ENCODE measurements at places on chromosomes 11 and 22. TPM values are rescaled to one million over a fixed set of nuclear protein-coding genes. Genes with fewer than 3 reads are reported as not detected.

The CHADL gene
- 1.5 TPM for total RNA-seq

The OR4A16 gene
- total RNA-seq: not detected

The MPZL2 gene
- under 0.01 TPM for total RNA-seq

The IL18 gene
- total RNA-seq: 0.32 TPM

The NXPE1 gene
- not detected for total RNA-seq

The ZBTB3 gene
- 9.5 TPM for total RNA-seq

The OR52I2 gene
- total RNA-seq: not detected

The OR8G1 gene
- not detected for total RNA-seq

The NLRX1 gene
- 10.3 TPM for total RNA-seq

The MLC1 gene
- total RNA-seq: not detected

The ABTB2 gene
- total RNA-seq: 3.8 TPM

The LRRC74B gene
- under 0.01 TPM for total RNA-seq

The VPREB3 gene
- total RNA-seq: not detected
